ENCODE measurements at places on chromosomes 6 and 20.

DNA sequence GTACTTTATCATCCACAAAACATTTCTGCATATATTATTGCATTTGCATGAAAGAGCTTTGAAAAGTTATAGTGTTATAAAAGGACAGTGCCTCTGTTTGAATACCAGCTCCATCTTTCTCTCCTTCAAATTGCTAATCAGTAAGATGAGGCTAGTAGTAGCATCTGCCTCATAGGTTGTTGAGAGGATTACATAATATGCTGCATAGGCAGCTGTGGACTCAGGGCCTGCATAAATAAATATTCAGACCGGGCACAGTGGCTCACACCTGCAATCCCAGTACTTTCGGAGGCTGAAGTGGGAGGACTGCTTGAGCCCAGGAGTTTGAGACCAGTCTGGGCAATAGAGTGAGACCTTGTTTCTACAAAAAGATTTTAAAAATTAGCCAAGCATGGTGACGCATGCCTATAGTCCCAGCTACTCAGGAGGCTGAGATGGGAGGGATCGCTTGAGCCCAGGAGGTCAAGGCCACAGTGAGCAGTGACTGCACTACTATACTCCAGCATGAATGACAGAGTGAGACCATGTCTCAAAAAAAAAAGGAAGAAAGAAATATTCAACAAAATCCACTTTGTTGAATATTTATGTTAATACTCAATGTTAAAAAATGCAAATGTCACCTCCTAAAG is 18.3 kb upstream of the SEC63 start:
- no peak for DNase-seq

- no peak for DNase-seq
These were observed 336 bp upstream of the LY6G5C start for GRCh38 chr6:31681135-31681671.

- DNase-seq: no peak
These were observed 912 bp downstream of the EYA4 start for GRCh38 chr6:133241901-133242636.

DNA sequence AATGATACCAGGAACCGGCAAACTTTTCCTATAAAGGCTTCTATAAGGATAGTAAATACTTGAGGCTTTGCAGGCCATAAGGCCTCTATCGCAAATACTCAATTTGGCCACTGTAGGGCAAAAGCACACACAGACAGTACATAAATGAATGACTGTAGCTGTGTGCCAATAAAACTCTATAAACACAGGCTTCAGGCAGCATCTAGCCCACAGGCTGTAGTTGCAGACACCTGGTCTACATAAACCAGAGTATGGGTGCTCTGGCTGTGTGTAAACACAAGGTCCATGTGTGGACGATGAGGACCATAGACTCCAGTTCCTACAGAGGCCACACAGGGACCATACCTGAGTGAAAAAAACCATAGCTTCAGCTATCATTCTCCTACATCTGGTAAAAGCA is 52.2 kb downstream of the ZMYND8 start:
- no peak for DNase-seq

DNA sequence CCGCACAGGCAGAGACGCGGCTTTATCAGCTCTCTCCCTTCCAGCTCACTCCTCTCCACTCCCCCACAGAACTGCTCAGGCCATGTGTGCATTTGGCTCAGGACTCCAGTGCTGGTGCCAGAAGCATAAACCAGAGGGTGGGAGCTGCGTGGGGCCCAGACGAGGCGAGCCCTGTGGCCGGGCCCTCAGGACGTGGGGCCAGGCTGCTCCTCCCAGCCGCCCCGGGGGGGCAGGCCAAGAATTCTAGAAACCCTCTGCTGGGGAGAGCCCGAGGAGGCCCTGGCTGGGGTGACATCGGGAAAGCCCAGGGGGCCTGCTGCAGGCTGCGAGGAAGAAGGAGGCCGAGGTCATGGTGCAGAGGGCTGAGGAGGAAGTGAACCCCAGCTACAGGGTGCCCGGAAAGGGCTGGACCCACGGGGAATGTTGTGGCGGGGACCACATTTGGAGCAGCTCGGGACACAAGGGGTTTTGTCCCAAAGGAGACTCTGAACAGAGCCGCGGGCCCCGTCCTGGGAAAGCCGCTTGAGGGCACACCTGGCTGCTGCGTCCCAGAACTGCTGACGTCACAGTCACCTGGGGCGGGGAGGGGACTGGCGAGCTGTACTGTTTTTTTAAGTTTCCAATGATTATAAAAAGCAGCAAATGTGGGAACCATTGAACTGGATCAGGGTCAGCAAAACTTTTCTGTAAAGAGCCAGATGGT is 107.1 kb downstream of the BANF2 start:
- DNase-seq: no peak

DNA sequence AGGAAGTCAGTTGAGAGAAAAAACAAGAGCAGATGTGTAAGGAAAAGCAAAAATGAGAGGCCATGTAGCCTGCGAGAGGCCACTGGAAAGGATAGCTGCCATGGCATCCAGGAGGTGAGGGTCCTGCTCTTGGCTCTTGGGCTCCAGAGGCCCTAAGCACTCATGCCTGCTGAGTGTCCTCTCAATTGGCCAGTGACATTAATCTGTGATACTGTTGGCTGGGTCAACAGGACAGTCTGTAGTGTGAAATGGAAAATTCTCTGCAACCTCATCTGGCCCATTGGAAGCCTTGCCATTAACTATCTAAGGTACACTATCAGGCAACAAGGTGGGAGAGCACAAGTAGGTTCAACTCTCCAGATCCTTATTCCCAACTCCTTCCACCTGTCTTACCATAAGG is 180.9 kb downstream of the LY86 start:
- DNase-seq: no peak

DNA sequence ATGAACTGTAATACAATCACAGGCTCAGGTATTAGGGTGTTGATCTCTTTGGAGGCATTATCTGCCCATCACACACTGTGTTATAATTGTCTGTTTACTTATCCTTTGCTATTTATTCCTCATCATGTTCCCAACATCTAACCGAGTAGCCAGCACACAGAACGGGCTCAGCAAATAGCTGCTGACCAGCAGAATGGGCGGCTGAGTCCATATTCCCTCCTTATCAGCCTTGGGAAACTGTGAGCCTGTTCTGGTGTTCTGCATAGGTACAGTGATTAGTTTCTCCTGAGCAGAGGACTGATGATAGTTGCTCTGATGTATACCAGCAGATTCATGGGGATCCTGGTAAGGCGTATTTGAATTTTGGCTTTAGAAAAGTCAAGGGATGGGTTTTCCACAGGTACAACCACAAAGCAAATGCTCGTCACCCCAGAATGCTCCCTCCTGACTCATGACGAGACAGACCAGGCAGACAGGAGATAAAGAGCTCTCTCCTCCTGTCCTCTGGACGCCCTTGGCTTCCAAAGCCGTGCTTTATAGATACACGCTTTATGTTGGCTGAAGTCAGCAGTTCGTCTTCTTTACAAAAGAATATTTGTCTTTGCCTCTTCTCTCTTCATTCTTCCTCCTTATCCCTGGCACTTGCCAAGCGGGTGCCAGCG is 166.7 kb downstream of the TTLL2 start:
- no peak for DNase-seq

- no peak for DNase-seq
These were observed 164.3 kb upstream of the OGFRL1 start for GRCh38 chr6:71124340-71124739.

- no peak for DNase-seq
These were observed 36.1 kb upstream of the TNFRSF21 start for GRCh38 chr6:47345761-47346160.

- no peak for DNase-seq
These were observed 121.3 kb upstream of the SLC22A16 start for GRCh38 chr6:110597761-110598160.

GRCh38 chr6:18400831-18401446 is 13.8 kb downstream of the RNF144B start:
- no peak for DNase-seq

DNA sequence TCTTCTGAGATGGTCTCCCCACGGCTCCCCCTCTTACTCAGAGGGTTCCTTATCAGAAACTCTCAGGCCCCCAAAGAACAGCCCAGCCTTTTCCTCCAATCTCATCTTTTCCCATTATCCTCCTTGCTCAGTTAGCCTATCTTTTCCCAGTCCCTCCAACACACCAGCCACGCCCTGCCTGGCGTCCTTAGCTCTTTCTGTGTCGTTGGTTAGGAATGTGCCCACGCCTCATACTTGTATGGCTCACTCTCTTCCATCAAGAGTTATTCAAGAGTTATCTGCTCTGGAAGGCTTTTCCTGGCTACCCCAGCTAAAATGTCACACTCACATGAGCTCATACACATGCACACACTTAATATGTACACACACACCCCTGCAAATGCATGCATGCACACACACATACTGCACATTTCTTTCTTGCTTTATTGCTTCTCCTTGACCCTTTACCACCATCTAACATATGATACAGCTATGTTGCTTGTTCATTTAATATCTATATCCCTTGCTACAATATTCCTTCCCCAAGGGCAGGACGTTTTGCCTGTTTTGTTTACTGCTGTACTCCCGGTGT is 37.6 kb downstream of the SLC2A10 start:
- DNase-seq: no peak

- DNase-seq: no peak
These were observed 1.5 kb downstream of the DLL1 start for GRCh38 chr6:170289180-170289931.

DNA sequence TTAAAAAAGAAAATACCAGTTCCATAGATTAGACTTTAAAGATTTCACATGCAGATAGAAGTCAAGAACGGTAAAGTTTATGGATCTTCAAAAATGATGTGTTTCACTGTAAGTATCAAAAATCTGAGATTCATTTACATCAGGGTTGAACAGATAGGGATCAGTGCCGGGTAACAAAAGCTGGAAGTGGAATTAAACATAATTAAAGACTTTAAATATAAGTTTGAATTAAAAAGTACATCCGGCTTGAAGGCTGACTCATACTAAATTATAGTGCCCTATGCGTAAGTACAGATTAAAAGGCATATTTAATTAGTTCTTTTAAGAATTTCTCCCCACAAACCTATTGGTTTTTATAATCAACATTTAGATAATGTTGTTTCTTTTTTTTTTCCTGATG is 312.7 kb downstream of the PRL start:
- no peak for DNase-seq

- DNase-seq: no peak
These were observed 48.8 kb downstream of the DST start for GRCh38 chr6:56593801-56594318.

DNA sequence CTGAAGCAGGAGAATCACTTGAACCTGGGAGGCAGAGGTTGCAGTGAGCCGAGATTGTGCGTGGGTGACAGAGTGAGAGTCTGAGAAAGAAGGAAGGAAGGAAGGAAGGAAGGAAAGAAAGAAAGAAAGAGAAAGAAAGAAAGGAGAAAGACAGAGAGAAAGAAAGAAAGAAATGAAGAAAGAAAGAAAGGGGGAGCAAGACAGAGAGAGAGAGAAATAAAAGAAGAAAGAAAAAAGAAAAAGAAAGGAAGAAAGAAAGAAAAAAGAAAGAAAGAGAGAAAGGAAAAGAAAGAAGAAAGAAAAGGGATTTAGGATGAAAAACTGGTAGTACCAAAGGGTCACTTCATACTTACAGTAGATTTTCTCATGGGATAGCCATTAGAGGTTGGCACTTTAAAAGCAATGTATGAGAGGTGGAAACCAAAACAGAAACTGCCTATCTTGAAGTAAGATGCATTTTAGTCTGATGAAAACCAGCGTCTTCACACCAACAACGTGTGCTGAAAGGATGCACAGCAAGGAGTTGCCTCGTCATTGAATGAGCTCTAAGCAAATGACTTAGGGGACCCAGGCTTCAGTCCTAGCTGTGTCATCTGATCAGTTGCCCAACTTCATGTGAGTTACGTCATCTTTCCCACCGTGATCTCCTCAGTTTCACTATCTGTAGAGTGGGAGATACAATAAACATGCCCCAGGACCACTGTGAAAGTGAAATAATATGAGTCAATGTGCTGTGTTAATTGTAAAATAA is 133.9 kb upstream of the NEDD9 start:
- no peak for DNase-seq

DNA sequence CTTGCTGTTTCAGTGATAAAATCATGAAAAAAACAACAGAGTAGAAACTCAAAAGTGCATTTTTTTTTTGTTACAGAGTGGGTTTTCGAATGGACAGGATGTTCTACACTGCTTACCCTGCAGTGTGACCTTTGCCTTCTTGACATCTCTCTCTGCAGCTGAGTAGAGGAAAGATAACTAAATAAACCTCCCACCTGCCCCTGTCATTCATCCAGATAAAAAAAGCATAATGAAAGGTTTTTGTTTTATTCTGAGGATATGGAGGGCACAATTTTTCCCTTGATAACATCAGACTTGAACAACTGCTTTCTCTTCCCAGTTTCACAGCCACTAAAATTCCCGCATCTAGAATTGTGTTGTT is 193.6 kb upstream of the FOXQ1 start:
- no peak for DNase-seq

- DNase-seq: no peak
These were observed 32.1 kb downstream of the PHIP start for GRCh38 chr6:79045966-79046365.

DNA sequence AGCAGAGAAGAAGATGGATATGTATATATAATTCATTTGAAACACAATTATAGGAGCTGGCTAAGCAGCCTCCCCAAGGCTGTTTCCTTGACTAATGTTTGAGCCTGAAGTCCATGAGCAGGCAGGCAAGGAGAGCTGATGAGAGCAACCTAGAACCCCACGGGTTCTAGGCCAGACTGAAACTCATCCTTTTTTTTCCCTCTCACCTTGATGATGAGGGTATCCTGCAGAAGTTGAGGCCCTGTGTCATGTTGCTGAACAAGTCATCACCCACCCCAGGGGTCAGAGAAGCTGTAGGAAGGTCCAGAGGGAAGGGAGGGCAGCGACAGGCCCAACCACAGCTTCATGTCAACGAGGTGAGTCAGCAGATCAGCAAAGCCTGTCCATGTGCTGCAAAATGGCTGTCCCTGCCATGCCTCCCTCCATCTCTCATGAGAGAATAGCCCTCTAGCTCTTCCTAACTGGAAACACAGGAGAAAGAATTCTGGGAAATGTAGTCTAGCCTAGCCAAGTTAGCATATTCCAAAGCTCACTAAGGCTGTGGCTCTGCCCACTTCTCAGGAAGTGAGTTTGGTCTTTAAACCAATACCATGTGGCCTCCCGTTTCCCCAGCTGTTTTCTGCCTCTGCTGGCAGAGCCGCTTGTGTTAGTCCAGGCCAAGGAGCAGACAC is 91.3 kb upstream of the DTNBP1 start:
- no peak for DNase-seq

Measured in esophagus squamous epithelium (tissue), 5 donors.